ENCODE measurements at places on chromosomes 6 and 20. TPM values are rescaled to one million over a fixed set of nuclear protein-coding genes. Genes with fewer than 3 reads are reported as not detected.

GRCh38 chr6:125031385-125031784 is 69.1 kb downstream of the RNF217 start:
- H3K27me3 ChIP-seq, result no peaks in the 10 kb centered on the region
- H3K27ac ChIP-seq, result no peak overlapping the region
- no peak overlapping the region for H3K4me3 ChIP-seq
- no peak for DNase-seq
- H3K4me1 ChIP-seq, result no peaks in the 10 kb centered on the region

CPNE5 gene
- 0.29 TPM for total RNA-seq

DNA sequence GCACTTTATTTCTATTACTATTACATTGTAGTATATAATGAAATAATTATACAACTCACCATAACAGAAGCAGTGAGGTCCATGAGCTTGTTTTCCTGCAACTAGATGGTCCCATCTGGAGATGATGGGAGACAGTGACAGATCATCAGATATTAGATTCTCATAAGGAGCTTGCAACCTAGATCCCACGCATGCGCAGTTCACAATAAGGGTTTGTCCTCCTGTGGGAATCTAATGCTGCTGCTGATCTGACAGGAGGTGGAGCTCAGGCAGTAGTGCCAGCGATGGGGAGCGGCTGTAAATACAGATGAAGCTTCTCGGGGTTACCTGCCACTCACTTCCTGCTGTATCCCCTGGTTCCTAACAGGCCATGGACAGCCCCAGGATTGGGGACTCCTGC is 139.5 kb upstream of the TCF21 start:
- no peak overlapping the region for H3K27ac ChIP-seq
- H3K27me3 ChIP-seq, result no peaks in the 10 kb centered on the region
- H3K4me1 ChIP-seq, result peaks cover 15% of the 10 kb centered on the region
- H3K36me3 ChIP-seq, result no peaks in the 10 kb centered on the region
- no peak for DNase-seq

- DNase-seq, result no peak
- H3K36me3 ChIP-seq, result no peaks in the 10 kb centered on the region
- no peak overlapping the region for H3K27ac ChIP-seq
- peaks cover 27% of the 10 kb centered on the region for H3K27me3 ChIP-seq
Observed at GRCh38 chr6:23826572-23826971, 299.4 kb upstream of the NRSN1 start.

DNA sequence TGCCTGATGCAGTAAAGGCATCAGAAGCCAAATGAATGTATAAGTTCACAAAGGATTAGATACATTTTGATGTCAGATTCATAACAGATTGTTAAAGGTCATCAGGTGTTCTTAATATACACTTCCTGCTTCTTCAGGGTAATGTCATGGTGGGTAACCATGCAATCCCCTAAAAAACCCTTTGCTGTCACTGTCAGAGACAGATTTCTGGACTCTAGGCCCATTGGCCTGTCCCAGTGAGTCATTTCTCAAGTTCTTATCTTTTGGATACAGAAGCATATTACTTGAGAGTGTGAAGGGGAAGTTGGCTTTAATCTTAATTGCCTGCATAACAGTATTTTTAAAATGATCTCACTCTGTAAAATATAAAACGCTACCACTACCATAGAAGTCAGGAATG is 895.6 kb upstream of the MAP3K7 start:
- DNase-seq, result no peak
- H3K4me1 ChIP-seq, result no peaks in the 10 kb centered on the region
- no peak overlapping the region for H3K27ac ChIP-seq
- H3K36me3 ChIP-seq, result no peaks in the 10 kb centered on the region

GRCh38 chr6:14353798-14354197 is 236.2 kb downstream of the CD83 start:
- no peaks in the 10 kb centered on the region for H3K27me3 ChIP-seq
- no peak for DNase-seq
- H3K4me3 ChIP-seq, result no peak overlapping the region
- H3K4me1 ChIP-seq, result peaks cover 9% of the 10 kb centered on the region
- no peaks in the 10 kb centered on the region for H3K36me3 ChIP-seq
- H3K27ac ChIP-seq, result no peak overlapping the region

RSPH9 gene
- total RNA-seq, result not detected

DNA sequence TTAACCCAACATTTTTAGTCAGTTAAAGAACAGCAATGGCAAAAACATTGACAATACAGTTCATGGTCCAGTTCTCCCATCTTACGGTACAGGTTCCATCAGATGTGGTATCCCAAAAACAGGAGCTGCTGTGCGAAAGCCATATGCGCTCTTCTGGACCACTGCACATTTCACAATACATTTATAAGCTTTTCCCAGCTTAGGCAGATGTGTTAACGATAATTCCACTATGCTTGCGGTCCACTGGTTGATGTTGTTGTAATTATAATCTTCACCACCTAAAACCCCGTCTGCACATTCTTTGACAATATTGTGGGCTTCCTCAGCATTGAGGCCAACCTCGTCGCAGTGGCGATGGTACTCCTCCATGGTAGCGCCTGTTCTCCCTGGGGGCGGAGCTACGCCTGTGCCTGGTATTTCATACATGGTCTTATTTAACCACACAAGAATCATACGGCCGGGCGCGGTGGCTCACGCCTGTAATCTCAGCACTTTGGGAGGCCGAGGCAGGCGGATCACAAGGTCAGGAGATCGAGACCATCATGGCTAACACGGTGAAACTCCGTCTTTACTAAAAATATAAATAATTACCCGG is 52.0 kb downstream of the BFSP1 start:
- DNase-seq, result no peak
- H3K4me1 ChIP-seq, result no peaks in the 10 kb centered on the region
- no peak overlapping the region for H3K4me3 ChIP-seq
- no peak overlapping the region for H3K27ac ChIP-seq
- H3K27me3 ChIP-seq, result peaks cover 59% of the 10 kb centered on the region
- no peaks in the 10 kb centered on the region for H3K36me3 ChIP-seq

NNAT gene
- not detected for total RNA-seq

DNA sequence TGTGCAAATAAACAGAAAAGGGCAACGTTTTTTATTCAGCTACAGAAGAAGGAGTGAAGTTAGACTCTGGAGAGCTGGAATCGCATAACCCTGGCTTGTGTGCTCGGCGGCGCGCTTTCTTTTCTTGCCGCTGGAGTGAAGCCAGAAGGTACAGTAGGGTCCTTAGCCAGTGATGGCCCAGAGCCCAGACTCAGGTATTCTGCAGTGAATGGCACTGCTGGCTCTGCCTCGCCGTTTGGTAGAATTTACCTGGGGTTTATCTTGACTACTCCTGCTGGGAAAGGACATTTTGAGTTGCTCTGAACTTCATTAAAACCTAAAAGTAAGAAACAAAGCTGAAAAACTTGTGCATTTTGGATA is 56.9 kb upstream of the TIAM2 start:
- no peak for DNase-seq
- H3K27me3 ChIP-seq, result no peaks in the 10 kb centered on the region
